ENCODE measurements at places on chromosomes 5 and 9.

- H3K27me3 ChIP-seq = no peaks in the 10 kb centered on the region
- peaks cover 6% of the 10 kb centered on the region for H3K4me1 ChIP-seq
- no peak overlapping the region for H3K4me3 ChIP-seq
- no peak overlapping the region for H3K27ac ChIP-seq
- no peaks in the 10 kb centered on the region for H3K36me3 ChIP-seq
- DNase-seq = no peak
Observed at GRCh38 chr9:110089681-110090370, 118.1 kb downstream of the C9orf152 start.

- no peaks in the 10 kb centered on the region for H3K27me3 ChIP-seq
- DNase-seq = no peak
- H3K27ac ChIP-seq = no peak overlapping the region
- H3K4me1 ChIP-seq = no peaks in the 10 kb centered on the region
- H3K36me3 ChIP-seq = no peaks in the 10 kb centered on the region
Observed at GRCh38 chr5:151181818-151182523, 24.4 kb upstream of the ANXA6 start.

GRCh38 chr9:105475302-105475701 is 27.5 kb downstream of the FSD1L start:
- H3K27me3 ChIP-seq = no peaks in the 10 kb centered on the region
- H3K4me1 ChIP-seq = no peaks in the 10 kb centered on the region
- H3K4me3 ChIP-seq = no peak overlapping the region
- no peaks in the 10 kb centered on the region for H3K36me3 ChIP-seq

- no peak overlapping the region for H3K4me3 ChIP-seq
- no peaks in the 10 kb centered on the region for H3K36me3 ChIP-seq
- no peaks in the 10 kb centered on the region for H3K4me1 ChIP-seq
Observed at GRCh38 chr5:174358276-174358675, 312.8 kb downstream of the NSG2 start.

- no peaks in the 10 kb centered on the region for H3K27me3 ChIP-seq
- no peak for DNase-seq
- no peak overlapping the region for H3K27ac ChIP-seq
- H3K4me3 ChIP-seq = no peak overlapping the region
Observed at GRCh38 chr5:107878661-107879060, 207.9 kb upstream of the EFNA5 start.

DNA sequence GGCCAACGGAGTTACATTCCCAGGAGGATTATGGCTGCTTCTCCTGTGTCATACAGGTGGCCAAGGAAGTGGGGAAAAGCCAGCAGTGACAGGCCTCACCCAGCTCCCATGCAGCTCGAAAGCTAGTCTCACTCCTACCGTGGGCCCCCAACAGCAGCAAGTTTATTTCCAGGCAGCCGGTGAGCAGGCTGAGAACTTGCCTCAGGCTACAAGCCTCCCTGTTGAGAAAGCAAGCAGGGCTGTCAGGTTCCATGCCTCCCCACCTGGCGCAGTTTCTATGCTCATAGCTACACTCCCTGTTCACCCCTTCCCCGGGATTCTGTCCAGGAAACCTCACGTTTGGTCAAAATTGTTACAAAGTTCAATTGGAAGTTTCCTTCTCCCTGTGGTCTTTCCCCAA is 27.5 kb upstream of the DNAH5 start:
- H3K27ac ChIP-seq = no peak overlapping the region
- no peaks in the 10 kb centered on the region for H3K36me3 ChIP-seq
- no peaks in the 10 kb centered on the region for H3K4me1 ChIP-seq
- H3K27me3 ChIP-seq = no peaks in the 10 kb centered on the region
